ENCODE measurements at places on chromosomes 6 and 20.

DNA sequence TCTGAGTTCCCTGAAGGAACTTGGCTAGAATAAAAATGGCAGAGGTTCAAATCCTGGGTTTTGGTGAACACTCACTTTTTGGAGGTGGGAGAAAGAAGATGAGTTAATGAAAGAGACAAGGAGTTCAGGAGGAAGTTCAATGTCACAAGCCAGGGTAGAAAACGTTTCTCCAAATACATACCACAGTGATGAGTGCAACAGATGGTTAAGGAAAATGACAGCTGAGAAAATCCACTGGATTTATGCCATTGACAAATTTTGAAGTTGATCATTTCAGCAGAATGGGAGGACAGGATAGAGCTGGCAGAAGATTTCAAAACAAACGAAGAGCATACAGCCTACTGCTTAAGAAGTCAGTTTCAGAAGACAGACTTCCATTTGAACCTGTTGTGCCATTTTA is 122.7 kb downstream of the GFRAL start:
- no peak for DNase-seq

GRCh38 chr6:104527311-104527710 is 332.4 kb downstream of the HACE1 start:
- no peak for DNase-seq

DNA sequence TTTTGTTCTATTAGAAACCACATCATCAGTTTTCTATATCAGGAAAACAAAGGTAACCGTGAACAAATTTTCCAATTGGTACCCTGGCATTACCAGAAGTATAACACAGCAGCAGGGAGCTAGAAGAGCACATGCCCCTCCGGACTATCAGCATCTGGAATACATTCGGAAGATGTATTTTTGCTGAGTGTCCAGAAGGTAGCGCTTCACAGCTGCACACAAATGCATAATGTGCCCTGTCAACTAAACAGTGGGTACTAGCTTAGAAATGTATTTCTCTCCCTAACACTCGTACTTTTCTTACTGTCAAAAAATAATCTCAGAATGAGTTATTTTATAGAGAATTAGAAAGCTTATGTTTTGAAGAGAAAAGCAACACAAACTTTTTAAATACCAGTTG is 77.6 kb downstream of the HUS1B start:
- DNase-seq = peak; percentile 59

- peak; percentile 77 for DNase-seq
These were observed 6.7 kb downstream of the RAD21L1 start for GRCh38 chr20:1232286-1233111.

DNA sequence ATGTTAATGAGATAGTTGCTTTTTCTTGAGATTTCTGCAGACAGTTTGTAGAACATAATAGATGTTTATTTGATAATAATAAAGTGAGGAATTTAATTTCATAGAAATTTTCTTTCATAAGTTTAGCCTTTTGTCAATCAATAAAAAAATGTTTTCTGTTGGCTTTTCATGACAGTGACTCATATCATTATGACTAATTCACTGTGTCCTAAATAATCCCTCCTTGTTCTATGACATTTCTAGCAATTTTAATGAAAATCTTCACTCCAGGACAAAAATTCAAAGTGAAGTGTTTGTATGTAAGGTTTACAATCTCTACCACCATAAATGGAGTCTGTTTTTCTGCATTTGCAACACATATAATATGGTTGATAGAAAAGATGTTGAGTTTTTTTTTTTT is 109.9 kb downstream of the UTRN start:
- no peak for DNase-seq

DNA sequence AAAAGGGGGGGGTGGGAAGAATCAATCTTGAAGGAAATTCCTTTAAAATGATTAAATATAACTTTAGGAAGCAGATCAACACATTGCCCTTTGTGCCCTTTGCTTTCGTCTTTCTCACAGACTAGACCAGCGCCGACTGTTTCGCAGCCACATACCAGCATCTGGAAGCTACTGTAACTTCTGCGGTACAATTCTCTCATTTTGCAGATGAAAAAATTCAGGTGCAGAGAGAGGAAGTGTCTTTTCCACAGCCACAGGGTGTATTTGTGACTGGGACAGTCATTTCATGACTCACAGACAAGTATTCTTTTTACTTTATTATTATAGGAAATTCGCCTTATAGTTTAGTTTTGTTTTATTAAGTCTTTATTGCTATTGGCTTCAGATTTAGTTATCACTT is 84.2 kb downstream of the UST start:
- DNase-seq = no peak
